Cardiac septum (tissue), 1 donor: ENCODE measurements at places on chromosomes 3 and 15.

DNA sequence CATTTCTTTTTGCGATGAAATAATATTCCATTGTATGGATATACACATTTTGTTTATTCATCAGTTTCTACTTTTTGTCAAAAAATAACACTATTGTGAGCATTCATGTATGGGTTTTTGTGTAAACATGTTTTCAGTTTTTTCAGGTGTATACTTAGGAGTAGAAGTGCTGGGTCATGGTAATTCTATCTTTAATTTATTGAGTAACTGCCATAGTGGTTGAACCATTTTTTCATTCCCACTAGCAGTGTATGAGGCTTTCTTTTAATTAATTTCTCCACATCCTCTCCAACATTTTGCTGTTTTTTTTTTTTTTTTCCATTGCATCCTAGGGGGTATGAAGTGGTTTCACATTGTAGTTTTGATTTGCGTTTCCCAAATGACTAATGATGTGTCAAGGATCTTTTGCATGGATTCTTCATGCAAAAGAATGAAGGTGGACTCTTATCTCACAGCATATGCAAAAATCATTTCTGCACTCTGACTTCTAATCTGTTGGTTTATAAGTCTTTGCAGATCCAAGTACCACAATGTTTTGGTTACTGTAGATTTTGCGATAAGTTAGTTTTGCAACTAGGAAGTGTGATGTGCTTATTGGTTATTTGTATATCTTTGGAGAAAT, 12.6 kb downstream of the ATP2C1 start:
- no peak for DNase-seq

GRCh38 chr15:43094416-43095030, 11.3 kb downstream of the UBR1 start:
- no peak for DNase-seq

- DNase-seq = no peak
Observed at GRCh38 chr15:22240403-22240802, 160.1 kb downstream of the OR4M2 start.

- no peak for DNase-seq
Observed at GRCh38 chr3:120741837-120742197, 499 bp downstream of the RABL3 start.

GRCh38 chr3:42012383-42012934, 50.6 kb upstream of the ULK4 start:
- DNase-seq = no peak

- no peak for DNase-seq
Observed at GRCh38 chr15:101492766-101493692, 3.5 kb upstream of the PCSK6 start.

DNA sequence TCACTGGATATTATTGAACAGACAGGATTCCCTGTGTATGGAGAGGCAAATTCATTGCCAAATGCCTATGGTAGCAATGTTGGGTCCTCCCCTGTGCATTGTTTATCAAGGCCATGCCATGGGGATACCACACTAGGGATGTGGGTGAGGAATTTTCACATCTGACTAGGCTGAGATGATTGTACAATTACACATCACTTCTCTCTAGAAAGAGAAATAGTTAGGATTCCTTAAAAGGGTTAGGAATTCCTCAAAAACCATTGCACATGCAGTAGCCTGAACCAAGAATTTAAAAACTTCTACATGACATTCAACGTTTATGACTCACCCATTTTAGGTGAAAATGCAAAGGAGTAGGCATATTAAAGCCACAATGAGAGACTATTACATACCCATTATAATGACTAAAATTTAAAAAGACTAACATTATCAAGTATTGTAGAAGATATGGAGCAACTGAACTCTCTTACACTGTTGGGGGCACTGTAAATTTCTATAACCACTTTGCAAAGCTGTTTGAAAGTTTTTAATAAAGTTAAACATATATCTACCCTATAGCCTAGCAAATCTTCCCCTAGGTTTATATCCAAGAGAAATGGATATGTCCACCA, 175.9 kb downstream of the THRB start:
- DNase-seq = no peak

DNA sequence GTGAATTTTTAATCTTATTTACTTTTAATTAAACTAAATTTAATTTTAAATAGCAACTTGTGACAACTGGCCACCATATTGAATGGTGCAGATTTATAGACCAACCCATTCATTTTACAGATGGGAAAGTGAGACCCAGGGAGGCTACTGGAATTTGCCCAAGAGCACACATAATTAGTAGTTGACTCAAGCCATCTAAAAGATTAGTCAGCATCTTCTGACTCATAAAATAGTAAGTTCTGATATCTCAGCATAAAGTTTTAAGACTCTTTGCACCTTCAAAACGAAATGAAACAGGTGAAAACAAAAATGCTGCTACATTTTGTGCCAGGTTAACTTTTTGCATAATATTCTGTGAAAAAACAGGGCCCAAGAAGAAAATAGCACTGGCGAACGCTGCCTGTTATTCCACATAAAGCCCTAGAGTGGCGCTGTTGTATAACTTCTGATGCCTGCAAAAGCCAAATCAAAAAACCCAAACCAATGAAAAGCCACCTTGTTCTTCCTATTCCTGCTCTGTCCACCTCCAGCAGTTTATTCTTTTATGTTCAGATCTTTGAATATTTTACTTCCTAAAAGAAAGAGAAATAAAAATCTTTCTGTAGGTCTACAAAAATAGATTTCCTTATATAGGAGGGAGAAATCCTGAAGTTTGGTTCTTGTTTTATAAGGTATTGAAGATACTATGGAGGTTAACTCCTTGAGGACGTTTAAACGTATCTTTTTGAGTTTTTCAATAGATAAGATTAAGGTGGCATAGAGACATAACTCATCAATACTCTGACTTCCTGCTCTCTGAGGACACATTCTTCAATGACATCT, 62.8 kb downstream of the OTOL1 start:
- no peak for DNase-seq

GRCh38 chr3:46429250-46429649, 22.2 kb downstream of the CCRL2 start:
- DNase-seq = no peak
